ENCODE measurements at places on chromosomes 1 and 21. TPM values are rescaled to one million over a fixed set of nuclear protein-coding genes. Genes with fewer than 3 reads are reported as not detected.

PTGFR gene
- polyA plus RNA-seq: 0.66 TPM

OLIG2 gene
- polyA plus RNA-seq: not detected

DNA sequence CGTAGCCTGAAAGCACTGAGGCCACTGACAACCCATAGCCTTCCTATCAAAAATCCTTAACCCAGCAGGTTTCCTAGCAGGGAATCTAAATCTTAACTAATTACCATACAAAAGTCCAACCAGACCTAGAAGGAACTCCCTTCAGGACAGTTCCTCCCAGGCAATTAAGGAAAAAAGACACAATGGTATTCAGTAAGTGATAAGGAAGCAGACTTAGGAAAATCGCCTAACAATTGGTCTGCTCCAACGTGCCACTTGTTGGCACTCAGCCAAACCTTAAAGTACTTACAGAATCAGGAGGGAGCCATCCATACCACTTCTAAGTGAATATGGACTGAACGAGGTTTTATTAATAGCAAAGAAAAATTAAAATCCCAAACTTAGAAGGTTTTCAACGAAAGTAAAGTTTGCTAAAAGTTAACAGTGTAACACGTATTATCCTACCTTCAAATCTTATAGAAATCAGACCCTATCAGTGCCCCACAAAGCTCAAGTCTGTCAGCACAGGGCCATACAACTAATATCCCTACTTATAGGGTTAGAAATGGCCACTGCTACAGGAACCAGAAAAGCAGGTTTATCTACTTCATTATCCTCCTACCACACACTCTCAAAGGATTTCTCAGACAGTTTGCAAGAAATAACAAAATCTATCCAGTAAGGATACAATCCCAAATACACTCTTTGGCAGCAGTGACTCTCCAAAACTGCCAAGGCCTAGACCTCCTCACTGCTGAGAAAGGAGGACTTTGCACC is 29.0 kb downstream of the SPATA6 start:
- DNase-seq: no peak

GRCh38 chr1:24114753-24115152 is 2.8 kb upstream of the MYOM3 start:
- no peak for DNase-seq

DNA sequence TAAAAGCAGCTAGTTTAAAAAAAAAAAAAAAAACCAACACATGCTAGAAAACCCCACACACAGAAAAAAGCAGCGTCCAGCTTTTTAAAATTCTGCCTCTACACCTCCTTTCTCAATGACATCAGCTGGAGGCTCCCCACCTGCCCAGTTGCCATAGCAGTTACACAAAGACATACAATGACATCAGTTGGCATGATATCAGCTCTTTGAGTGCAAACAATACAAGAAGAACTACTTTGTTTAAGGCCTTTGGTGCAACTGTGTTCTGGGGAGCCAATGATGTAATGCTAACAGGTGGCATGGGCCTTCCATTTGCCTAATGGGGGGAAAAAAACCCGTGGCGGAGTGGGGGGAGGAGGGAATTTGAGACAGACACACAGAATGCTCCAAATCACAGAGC is 32.9 kb downstream of the DUSP10 start:
- no peak for DNase-seq

DNA sequence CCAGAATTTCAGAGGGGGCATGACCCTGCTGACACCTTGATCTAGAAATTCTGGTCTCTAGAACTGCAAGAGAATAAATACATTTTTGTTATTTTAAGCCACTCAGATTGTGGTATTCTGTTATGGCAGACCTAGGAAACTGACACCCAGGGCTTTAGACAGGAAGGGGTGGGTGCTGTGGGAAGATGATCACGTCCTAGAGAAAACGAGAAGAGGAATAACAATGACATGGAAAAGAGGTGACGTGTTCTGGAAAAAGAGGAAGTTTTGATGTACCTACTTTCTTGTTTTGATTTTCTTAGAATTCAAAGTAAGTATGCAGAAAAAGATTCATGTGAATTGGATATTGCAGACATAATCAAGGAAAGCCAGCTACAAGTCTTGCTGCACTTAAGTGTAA is 232.9 kb upstream of the RUNX1 start:
- no peak for DNase-seq

DNA sequence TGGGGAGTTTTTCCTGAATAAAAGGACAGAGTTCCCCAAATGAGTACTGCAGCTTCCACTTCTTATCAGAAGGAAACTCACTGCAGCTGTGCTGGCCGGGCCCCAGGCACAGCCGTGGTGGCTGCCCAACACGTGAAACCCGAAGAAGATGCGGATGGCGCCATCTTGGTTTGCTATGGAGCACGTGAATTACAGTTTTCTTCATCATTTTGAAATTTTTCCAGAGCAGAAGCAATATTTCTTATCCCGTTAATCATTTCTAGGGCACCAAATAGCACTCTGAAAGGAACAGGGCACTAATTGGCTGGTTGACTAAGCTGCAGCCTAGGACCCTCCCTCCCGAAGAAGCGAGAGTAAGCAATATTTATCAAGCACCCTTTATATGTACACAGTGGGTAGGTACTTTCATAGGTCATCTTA is 63.2 kb upstream of the EPS8L3 start:
- DNase-seq: no peak
